ENCODE measurements at places on chromosomes 2 and 18.

DNA sequence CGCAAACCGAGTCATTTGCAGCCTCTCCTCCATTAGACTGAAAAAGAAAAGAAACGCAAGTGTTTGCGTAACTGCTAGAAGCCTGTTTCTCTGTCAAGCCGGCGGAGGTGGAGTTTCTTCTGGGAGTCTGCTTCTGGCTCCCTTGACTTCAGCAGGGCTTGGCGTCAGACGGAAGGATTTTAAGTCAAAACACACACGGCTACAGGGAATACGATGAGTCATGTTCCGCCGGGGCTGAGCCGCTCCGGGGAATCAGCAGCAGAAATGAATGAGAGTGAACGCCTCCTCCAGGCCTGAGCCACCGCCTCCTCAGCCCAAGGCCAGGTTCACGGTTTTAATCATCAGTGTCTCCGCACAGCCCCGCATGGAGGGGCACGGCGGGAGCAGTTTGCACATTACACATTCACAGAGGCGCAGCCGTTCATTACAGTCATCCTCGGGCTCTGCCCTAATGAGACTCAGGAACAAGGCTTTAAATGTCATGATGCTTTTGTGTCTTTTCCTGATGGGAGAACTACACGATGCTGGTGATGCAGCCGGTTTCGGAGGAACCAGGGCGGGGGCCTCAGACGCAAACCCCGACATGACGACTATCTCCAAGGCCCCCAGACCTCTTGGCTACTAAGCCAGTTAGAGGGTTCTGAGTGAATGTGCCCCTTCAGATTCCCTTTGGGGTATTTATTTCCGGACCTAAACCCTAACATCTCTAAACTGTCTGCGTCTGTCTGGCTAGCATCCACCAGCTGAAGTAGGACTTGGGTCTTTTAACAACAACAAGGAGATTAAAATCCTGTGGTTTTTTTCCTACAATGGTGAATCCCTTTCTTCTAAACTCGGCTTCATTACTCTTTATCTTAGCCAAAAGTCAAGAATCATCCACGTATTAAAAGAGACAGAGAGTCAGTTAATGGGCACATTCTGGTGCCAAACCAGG is 11.1 kb upstream of the SCG2 start:
- peak; percentile 68 for DNase-seq

GRCh38 chr2:105252271-105252670 is 10.7 kb downstream of the GPR45 start:
- no peak for DNase-seq

DNA sequence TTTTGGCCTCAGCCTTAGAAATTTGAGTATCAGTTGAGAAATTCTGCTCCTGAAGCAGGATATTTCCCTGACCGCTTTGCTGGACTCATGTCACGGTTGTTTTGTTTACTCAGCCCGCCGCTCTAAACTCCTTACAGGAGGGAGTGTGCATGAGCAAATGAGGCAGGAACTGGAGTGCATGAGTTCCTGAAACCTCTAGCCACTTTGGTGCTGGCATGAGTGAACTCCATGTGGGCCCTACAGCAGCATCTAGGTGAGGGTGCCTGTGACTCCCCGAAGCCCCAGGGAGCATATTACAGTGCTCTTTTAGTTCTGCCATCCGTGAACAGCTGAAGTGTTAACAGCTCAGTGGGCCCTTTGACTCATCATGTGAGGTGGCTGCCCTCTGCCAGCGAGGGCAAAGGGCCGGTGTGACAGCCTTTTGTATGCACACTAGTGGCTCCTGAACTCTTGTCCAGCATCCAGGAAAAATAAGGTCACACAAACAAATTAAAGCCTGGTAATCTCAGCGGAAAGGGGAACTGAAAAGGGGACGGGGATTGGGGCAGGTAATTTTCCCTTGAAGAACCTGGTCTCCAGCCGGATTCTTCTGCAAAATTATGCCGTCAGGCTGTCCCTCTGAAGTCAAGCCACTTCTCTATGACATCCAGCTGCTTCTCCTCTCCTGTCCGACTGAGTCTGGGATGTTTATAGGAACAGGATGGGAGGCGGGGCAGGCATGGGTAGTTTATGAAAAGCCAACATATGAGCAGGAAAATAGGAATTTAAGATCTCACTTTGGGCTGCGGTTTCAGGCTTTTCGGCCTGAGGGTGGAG is 1668.7 kb downstream of the SUCLG1 start:
- no peak for DNase-seq

DNA sequence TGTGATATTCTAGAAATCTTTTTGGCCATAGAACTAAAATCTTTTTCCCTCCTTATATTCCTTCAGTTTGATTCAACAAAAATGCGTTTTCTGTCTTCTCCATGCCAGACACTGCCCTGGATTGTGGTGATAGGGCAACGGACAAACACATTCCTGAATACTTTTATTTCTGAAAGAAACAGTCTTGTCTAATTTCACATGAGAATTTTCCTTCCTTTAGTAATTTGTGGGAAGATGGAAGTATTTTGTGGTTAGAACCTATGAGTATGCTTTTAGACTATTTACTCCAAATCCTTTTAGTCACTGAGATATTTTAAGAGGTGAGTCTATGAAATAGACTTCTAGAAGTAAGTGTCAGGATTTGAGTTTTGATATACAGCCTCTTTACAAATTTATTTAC is 49.6 kb downstream of the COL5A2 start:
- DNase-seq, result no peak

DNA sequence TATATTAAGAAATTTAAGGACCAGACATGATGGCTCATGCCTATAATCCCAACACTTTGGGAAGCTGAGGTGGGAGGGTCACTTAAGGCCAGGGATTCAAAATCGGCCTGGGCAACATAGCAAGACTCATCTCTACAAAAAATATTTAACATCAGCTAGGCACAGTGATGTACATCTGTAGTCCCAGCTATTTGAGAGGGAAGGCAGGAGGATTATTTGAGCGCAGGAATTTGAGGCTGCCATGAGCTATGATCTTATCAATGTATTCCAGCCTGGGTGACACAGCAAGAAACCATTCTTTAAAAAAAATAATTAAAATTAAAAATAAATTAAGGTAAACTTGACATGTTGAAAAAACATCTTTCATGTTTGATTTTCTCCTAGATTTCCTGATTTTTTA is 564.2 kb downstream of the MBD2 start:
- DNase-seq, result no peak

- no peak for DNase-seq
These were observed 61.8 kb downstream of the ARHGEF4 start for GRCh38 chr2:130898553-130898952.

- no peak for DNase-seq
These were observed 48.7 kb downstream of the C1QL2 start for GRCh38 chr2:119109866-119110265.

DNA sequence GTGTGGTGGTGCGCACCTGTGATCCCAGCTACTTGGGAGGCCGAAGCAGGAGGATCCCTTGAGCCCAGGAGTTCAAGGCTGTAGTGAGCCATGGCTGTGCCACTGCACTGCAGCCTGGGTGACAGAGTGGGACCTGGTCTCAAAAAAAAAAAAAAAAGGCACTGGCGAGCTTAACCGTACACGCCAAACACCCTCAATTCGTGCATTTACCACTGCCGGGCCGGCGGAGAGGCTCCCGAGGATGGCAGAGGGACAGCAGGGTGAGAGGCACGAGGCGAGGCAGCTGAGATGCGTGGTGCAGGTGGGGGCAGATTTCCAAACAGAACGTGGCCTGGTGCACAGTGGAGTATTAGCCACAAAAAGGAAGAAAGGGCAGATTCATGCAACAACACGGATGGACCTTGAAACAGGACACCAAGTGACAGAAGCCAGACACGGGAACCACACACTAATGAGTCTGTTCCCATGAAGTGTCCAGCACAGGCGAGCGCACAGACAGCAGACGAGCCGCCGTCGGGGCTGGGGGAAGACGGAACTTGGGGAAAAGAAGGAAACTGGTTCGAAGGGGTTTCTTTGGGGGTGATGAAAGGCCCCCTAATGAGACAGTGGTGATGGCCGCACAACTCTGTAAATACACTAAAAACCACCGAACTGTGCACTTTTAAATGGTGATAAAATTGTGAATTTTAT is 27.4 kb downstream of the SLC66A2 start:
- DNase-seq, result no peak

GRCh38 chr2:136117391-136117841 is 533 bp downstream of the CXCR4 start:
- no peak for DNase-seq

DNA sequence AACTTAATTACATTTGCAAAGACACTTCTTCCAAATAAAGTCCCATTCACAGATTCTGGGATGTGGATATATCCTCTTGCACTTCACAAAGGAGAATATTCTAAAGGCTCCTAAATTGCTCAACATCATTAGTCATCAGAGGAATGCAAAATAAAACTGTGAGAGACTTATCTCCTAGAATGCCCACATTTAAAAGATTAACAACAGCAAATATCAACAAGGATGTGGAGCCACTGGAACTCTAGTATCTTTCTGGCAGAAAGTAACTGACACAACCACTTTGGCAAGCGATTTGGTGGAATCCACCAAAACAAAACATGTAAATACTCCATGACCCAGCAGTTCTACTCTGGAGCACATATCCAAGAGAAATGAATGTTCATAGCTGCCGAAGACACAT is 4.6 kb downstream of the NEU2 start:
- DNase-seq, result no peak

- DNase-seq, result no peak
These were observed 19.2 kb downstream of the SH3RF3 start for GRCh38 chr2:109148117-109148746.

DNA sequence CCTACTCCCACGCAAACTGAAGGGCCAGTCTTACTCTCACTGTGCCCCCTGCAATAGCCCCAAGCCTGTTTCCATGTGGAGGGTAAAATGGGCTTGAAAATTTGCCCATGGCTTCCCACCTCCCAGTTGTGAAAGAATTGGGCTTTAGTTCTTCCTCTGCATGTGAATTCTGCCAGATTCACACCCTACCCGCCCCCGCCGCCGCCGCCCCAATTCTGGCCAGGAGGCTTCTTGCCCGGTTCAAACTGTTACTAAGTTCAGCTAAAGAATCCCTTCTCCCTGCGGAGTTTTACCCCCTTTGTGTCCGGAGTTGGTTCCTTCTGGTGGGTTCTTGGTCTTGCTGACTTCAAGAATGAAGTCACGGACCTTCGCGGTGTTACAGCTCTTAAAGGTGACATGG is 25.5 kb upstream of the SAP130 start:
- DNase-seq, result no peak

DNA sequence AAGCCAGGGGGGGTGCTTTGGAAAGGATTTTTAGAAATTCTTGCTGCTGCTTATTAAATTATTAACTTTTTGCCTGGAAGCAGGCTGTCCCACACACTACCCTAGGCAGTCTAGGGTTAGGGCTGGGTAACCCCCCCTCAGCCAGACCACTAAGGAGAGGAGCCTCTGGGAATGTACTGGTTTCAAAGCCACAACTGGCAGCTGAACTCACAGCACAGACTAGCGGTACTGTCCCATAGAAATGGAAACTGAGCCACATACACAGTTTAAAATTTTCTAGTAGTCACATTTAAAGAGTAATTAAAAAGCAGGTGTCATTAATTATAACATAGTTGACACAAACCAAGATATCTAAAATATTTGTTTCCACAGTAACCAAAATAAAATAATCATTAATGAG is 50.1 kb downstream of the SPRED2 start:
- no peak for DNase-seq

- no peak for DNase-seq
These were observed 371.1 kb downstream of the NCKAP5 start for GRCh38 chr2:133197156-133197555.

DNA sequence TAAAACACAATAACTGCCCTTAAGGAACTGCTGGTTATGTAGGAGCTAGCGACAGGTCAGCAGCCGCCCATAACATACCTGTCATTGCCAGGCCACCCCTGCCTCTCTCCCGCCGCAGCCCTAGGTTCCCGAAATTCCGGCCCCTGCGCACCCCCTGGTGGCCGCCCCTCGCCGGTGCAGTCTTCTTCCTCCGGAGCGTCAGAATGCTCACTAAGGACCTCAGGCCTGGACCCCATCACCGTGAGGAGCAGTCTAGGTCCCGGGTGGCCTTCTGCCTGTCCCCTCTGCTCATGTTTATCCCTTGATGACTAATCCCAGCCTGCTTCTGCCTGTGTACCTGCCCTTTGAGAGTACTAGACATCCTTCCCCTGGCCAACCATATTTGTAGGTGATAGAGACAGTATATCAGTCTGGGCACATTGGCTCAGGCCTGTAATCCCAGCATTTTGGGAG is 115.7 kb upstream of the SLC1A4 start:
- DNase-seq, result peak; percentile 71

GRCh38 chr2:239818531-239819011 is 206.6 kb downstream of the NDUFA10 start:
- no peak for DNase-seq

DNA sequence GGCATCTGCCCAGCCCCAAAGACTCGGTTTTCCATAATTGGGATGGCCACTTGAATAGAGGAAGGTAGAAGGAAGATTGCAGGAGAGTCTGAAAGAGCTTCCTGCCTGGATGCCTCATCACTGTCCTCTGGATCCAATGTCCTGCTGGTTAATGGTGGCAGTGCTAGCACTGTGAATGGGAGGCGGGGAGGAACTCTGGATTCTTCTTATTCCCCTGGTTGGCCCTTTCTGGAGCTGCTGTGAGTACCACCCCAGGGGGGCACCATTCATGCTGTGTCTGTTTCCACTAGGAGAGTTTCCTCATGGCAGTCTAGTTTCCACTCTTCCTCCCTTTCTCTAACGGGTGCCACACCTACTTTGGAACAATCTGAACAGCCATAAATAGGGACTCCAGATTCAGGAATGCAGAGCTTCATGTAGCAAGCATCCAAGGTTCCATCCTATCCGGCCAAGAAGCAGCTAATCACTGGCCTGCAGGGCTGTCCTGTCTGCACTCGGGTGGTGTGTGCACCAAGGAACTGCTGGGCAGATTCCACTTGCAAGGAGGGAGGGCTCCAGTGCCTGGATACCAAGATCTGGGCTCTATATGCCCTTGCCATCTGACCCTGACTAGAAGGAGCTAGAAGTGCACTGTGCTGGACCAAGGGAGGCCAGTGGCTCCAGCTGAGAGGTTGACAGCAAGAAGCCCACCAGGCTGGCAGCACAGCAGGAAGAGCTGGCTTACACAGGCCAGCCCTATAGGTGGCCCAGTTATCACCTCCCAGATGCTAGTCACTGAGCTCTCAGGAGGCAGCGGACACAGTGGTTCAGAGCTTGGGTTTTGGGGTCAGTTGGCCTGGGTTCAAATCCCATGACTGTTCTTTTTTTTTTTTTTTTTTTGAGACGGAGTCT is 4.6 kb upstream of the ATOH8 start:
- no peak for DNase-seq

DNA sequence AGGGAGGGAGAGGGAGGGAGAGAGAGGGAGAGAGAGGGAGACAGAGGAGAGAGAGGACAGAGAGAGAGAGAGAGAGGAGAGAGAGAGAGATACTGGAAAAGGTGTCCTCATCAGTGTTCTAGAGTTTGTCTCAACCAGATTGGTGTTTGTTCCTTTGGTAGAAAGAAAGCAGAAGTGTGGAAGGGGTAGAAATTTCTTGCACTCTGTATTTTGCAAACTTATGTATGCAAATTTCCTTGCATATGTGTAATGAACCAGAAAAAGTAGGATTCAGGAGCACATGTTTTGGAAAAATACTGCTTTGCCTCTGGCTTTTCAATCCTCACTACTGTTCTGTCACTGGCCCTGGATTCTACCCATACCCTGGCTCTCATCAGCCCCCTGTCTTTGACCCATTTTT is 1.1 kb upstream of the SP140 start:
- DNase-seq, result no peak

Data from cerebellum (tissue), 4 donors.